ENCODE measurements at places on chromosomes 5 and 9. TPM values are rescaled to one million over a fixed set of nuclear protein-coding genes. Genes with fewer than 3 reads are reported as not detected.

PGM5 gene
- 547 TPM for total RNA-seq

PKD2L2 gene
- 0.36 TPM for total RNA-seq

GLDC gene
- not detected for total RNA-seq

C5orf58 gene
- not detected for total RNA-seq

DNA sequence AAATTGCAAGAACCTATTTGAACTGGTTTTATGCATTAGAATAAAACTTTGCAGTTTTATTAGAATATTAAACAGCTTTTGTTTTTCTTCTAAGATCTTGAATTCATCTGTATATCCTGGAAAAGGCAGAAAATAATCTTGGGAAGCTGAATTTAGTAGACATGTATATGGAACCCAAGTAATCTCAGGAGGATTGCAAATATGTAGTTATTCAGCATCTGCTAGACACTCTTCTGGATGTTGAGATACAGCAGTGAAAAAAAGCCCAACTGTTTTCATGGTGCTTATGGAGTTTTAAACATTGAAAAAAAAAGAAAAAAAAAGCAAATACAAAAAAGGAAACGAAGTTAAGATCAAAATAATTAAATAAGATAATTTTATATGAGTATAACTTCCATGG lies 922.2 kb upstream of the SEMA6A start:
- no peak overlapping the region for H3K27ac ChIP-seq
- no peaks in the 10 kb centered on the region for H3K4me1 ChIP-seq
- no peak for DNase-seq
- H3K36me3 ChIP-seq, result no peaks in the 10 kb centered on the region
- no peaks in the 10 kb centered on the region for H3K27me3 ChIP-seq
